ENCODE measurements at places on chromosomes 12 and 14.
A peak's percentile ranks its signal among the peaks of the same experiment; 100 is the strongest.

GRCh38 chr12:30719060-30719459 lies 23.4 kb upstream of the IPO8 start:
- no peak for DNase-seq

- DNase-seq = peak; percentile 65
Observed at GRCh38 chr12:95623554-95624170, 72.4 kb upstream of the USP44 start.

- peak; percentile 29 for DNase-seq
Observed at GRCh38 chr12:120529641-120530417, 871 bp upstream of the COQ5 start.

DNA sequence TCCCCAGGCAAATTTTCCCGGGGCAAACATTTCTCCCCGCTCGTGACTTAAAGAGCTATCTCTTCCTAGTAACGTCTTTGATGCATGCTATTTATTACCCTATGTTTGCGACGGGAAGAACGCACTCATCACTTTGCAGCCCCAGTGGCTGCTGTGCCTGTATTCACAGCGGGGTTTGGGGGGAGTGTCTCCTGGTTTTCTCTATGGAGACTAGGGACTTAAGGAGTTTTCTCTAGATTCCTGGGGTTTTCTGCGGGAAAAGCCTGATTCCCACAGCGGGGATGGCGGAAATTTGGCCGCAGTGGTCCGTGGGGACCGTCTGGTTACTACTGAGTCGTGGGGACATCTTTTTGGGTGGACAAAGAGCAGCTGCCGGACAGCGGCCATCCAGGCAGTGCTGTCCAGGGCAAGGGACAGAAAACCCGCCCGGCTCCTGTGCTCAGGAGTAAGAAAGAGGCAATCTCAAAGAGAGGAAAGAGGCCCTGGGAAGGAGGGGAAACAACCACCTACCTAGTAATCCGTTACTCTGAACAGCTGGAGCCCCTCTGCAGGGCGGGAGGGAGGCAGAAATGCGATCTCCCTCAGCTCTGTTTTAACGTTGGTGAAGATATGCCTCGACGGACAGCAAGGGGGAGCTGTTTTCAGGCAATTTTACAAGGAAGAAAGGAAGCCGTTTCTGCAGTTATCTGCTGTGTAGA lies 771 bp upstream of the AVPR1A start:
- DNase-seq = peak; percentile 54

GRCh38 chr12:3491938-3492792 lies 1.2 kb downstream of the PRMT8 start:
- DNase-seq = peak; percentile 35

GRCh38 chr12:89949457-89950195 lies 241.0 kb upstream of the ATP2B1 start:
- DNase-seq = peak; percentile 30

DNA sequence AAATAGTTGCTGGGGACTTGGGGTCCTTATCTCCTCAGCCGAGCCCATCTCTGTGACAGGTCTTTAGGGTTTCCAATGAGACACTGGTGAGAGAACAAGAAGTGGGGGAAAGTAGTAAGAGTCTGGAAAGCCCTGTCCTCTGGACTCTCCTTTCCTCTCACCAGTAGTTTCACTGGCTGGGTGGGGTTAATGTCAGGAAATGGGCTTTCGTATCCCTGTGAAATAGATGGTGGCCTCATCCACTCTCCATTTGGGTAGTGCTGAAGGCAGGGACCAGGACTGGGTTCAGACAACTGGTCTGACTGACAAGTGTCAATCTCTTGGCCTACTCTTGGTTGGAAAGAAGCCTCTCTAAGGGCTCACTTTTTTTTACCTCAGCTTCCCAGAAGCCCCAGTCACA lies 7.5 kb downstream of the ZNF385A start:
- no peak for DNase-seq

GRCh38 chr12:46659824-46660223 lies 166.0 kb downstream of the SLC38A4 start:
- peak; percentile 11 for DNase-seq

GRCh38 chr12:94585626-94586025 lies 64.7 kb downstream of the TMCC3 start:
- no peak for DNase-seq

DNA sequence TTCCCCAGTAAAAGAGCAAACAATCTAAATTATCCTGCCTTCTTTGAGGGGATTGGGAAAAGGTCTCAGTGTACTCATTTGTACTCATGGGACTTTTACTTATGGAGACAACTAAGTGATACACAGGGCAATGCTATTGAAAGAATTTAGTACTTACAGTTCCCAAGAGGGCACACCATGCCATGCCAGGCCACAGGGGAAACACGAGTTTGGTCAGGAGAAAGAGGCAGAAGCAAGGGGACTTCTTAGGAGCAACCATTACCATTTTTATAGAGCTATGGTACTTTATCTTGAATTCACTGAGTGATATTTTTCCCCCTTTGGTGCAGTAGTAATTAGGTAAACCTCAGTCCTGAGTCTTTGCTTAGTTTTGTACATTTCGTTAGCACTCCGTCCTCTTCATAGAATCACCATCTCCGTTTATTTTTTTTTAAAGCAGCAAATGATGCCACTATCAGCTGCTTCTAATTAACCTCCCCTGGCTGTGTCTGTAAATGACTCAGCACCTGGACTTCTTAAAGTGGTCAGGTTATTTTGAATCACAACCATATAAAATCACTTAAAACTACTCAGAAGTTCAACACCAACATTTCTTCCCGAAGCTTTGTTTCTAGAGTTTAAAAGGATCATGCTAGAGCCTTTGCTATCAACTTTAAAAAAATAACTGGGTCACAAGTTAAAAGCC lies 5.9 kb upstream of the WASHC3 start:
- DNase-seq = no peak

- no peak for DNase-seq
Observed at GRCh38 chr14:35898217-35898775, 72.2 kb downstream of the BRMS1L start.

DNA sequence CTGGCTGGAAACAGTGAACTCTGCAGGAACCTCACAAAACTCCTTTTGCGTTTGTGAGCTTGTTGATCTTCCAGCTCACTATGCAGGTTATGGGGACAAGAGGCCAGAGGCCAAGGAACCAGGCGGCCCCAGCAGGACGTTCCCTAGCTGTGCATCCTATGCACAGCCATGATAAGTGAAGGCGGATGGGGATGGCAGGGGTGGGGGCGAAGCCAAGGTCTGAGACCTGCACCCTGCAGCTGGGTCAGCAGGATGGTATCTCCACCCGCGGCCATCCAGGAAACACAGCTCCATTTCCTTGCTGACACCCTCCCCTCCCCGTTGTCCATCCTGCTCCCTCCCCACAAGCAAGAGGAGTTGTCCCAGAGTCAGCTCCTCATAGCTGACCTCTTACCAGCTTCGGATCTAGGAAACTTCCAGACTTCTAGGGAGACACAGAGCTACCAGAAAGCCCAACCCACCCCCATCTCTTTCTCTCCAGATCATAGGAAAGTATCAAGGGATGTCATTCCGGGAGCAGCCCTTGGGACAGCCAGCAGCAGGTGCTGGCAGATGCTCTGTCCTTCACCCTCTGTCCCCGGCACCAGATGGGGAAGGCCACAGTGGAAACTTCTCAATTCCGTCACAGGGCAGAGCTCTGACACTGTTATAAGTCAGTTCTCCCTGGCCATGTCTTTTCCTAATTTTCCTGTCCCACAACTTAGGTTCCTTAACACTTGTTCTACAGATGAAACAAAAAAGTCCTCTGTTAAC lies 9.4 kb downstream of the ZBTB39 start:
- DNase-seq = no peak

DNA sequence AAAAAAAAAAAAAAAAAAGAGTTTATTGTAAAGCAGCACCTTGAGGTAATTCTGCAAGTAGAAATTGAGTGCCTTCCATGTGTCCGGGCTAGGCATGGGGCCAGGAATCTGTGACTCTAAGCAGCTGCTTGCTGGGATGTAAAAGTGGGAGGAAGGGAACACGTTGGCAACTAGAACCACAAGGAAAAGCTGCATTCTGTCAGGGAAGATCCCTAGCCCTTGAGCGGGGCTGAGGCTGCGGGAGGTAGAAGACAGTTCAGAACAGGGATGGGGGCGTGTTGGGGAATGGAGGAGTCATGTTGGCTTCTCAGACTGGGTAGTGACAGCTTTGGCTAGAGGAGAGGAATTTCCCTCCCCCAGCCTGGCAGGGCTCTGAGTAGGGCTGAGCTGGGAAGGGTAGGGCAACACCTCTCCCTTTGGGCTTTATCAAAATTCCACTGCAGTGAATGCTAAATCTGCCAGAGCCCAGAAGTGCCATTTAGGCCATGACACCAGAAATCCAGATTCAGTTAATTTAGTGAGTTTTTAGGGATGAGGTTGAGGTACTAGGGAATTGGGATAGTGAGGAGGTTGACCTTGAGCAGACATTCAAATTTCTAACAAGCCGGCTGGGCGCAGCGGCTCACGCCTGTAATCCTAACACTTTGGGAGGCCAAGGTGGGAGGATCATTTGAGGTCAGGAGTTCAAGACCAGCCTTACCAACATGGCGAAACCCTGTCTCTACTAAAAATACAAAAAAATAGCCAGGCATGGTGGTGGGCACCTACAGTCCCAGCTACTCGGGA lies 3.4 kb upstream of the TRAFD1 start:
- DNase-seq = peak; percentile 19

GRCh38 chr12:63941166-63941800 lies 96.8 kb downstream of the SRGAP1 start:
- DNase-seq = no peak

GRCh38 chr14:89866458-89866857 lies 88.1 kb downstream of the EFCAB11 start:
- DNase-seq = no peak

DNA sequence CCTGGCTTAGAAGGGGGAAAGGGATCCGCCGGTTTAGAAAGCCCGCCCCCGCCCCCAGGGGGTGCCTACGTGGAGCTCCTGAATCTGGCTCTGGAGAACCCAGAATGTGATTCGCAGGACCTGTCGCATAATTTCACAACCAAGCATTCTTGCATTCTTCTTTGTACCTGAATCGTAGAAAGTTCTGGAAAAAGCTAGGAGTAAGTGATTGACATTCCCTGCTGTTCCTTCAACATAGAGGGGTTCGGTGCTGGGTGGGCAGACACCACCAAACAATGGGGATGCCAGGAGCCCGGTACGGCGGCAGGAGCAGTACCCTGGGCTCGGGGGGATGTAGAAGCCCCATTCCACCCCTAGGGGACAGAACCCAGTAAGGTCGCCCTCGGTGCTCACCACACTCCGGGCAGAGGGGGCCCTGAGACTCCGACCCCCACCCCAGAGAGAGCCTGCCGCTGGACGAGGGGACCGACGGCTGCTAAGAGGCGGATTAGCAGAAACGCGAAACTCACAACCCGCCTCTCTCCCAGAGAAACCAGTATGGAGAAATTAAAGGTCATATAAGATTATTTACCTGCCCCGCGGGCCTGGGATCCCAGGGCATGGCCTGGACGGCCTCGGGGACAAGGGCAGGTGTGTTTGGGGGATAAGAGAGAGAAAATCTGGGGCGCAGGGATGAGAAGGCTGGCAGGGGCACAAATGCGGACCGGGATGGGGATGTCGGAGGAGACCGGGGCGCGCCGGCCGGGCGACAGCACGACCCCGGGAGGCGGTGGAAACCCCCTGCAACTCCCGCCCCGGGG lies 520 bp downstream of the CSRP2 start:
- DNase-seq = no peak

DNA sequence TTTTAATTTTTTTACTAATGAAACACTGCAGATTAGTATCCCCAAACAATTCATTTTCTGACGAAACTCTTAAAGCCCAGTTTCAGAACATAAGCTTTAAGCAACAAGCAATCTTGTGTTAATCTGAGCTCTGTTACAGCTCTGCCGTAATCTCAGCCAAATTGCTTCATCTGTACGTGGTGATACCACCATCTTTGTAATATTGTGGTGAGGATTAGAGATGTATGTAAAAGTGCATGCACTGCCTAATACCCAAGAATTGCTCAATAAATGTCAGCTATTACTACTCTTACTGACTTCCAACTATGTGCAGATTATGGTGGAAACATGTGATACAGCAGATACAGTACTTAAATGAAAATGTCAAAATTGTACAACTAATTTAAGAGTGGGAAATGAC lies 1.8 kb downstream of the AKAP5 start:
- no peak for DNase-seq

DNA sequence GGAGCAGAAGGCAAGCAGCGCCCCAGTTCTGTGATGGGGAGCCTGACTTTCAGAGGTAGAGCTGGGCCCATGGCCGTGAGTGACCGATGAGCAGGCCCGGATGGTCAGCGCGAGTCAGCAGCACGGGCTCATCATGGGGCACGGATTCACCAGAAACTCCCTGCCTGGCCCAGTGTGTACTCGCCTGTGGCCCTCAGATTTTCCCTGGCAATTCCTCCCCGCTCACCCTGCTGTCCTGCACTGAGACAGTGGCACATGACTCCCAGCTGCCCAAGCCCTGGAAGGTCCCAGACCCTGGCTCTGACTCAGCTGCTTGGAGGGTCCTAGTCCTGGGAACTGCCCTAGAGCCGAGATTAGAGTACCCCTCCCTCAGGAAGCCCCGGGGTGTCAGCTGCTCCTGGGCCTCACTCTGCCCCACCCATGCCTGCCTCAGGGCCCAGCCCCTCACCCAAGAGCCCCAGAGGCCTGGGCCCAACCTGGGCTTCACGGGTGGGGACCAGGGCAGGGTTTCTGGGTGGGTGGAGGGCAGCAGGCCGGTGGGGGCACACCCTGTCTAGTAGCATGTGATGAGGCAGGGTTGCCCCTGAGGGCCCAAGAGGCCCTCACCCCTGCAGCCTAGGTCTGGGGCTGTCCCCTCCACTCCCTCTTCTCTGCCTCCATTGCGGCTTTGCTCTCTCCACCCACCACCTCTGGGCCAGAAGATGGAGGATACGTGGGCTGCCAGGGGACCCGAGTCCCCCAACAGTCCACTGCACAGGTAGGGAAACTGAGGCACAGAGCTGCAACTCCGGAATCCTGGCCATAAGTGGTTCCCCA lies 8.4 kb downstream of the TRMT61A start:
- no peak for DNase-seq

GRCh38 chr14:33315721-33316120 lies 377.0 kb downstream of the NPAS3 start:
- no peak for DNase-seq

- no peak for DNase-seq
Observed at GRCh38 chr14:50354527-50354926, 42.2 kb downstream of the CDKL1 start.

DNA sequence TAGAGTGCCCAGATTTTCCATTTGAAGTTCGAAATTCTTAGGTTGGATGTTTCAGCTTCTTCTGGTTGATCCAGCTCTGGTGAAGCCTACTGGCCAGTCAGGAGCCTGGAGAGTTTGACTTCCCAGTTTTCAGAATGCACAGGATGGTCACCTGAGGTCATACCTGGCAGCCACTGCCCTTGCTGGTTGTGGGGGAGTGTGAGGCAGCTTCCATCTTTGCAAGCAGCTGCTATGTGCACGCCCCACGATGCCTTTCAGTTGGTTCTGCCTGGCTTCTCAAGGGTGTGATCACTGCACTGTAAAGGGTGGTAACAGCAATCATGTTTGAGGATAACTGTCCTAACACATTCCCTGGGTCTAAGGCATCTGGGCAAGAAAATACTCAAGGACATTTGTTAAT lies 15.4 kb downstream of the CCDC92 start:
- DNase-seq = no peak
